Uterus (tissue), 4 donors: ENCODE measurements at places on chromosomes 12 and 14.

GRCh38 chr12:40315375-40315774 lies 90.6 kb downstream of the LRRK2 start:
- no peaks in the 10 kb centered on the region for H3K27me3 ChIP-seq
- H3K4me3 ChIP-seq, result no peak overlapping the region
- H3K4me1 ChIP-seq, result no peaks in the 10 kb centered on the region
- H3K36me3 ChIP-seq, result no peaks in the 10 kb centered on the region

- H3K36me3 ChIP-seq, result no peaks in the 10 kb centered on the region
- DNase-seq, result no peak
- no peak overlapping the region for H3K4me3 ChIP-seq
- no peaks in the 10 kb centered on the region for H3K4me1 ChIP-seq
Observed at GRCh38 chr14:77908847-77909246, 108.9 kb downstream of the ADCK1 start.

DNA sequence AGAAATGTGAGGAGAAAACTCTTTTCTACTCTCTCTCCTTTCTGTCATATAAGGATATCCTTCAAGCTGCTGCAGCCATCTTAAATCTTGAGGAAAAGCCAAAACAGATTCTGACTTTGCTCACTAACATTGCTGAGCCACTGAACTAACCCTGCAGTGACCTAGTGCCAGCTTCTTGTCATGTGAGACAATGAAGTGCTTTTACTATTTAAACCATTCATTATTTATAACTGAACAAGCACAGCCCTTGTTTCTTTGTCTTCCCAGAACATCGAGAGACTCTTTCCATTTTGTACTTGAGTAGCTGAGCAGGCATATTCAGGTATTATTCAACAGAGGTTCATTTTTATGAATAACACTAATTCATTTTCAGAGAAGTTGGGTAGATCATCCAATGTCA lies 455.0 kb upstream of the TMPO start:
- no peaks in the 10 kb centered on the region for H3K27me3 ChIP-seq
- no peak overlapping the region for H3K27ac ChIP-seq
- H3K4me3 ChIP-seq, result no peak overlapping the region
- H3K36me3 ChIP-seq, result no peaks in the 10 kb centered on the region
- no peak for DNase-seq

GRCh38 chr14:78967111-78967809 lies 797.1 kb downstream of the NRXN3 start:
- no peak overlapping the region for H3K4me3 ChIP-seq
- no peaks in the 10 kb centered on the region for H3K4me1 ChIP-seq
- no peaks in the 10 kb centered on the region for H3K36me3 ChIP-seq
- no peaks in the 10 kb centered on the region for H3K27me3 ChIP-seq
- DNase-seq, result no peak
- H3K27ac ChIP-seq, result no peak overlapping the region

DNA sequence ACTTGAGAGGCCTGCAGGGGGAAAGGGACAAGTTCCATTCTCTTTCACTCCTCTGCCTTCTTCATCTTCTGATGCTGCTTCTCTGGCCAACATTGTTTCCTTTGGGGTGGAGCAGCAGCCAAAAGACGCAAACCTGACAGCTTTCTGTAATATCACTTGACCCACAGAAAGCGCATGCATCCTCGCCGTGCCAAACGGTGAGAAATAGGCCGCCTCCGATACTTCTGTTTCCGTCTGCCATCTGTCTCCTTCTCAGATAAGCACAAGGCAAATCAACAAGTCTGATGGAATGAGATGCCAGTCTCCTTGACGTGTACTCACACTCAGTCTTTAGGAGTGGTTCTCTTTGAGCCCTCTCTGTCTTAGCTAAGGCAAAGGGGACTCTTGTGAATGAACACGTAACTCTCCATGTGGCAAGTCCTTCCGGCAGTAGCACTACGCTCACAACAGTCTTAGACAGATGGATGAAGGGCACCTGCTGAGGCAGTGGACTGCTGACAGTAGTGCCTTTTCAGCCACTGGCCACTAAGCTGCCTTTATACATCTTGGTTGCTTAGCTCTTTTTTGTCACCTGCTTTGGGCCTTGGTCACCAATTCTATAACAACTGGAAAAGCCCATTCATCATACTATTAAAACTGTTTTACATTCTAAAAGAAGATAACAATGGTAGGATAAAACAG lies 214.1 kb downstream of the FBXL14 start:
- no peak overlapping the region for H3K4me3 ChIP-seq
- H3K36me3 ChIP-seq, result no peaks in the 10 kb centered on the region
- no peaks in the 10 kb centered on the region for H3K4me1 ChIP-seq
- no peak for DNase-seq

- no peak overlapping the region for H3K27ac ChIP-seq
- no peaks in the 10 kb centered on the region for H3K27me3 ChIP-seq
Observed at GRCh38 chr12:69515394-69515930, 45.3 kb downstream of the FRS2 start.
